ENCODE measurements at places on chromosomes 2 and 18.

DNA sequence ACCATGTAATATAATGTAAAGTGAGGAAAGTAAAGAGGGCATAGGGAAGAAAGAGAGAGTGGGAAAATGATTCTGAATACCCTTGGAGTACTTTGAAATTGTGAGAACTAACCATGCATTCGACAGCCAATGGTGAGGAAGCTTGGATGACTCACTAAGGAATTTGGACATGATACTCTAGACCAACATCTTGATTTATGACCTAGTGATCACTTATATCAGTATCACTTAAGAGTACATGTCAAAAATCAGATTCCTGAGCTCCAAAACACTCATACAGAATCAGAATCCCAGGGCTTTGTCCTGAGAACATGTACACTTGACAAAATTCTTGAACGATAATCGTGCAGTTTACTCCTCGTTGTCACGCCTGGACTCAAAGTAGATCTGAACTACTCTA, 1899.8 kb upstream of the PIK3C3 start:
- no peak for DNase-seq

DNA sequence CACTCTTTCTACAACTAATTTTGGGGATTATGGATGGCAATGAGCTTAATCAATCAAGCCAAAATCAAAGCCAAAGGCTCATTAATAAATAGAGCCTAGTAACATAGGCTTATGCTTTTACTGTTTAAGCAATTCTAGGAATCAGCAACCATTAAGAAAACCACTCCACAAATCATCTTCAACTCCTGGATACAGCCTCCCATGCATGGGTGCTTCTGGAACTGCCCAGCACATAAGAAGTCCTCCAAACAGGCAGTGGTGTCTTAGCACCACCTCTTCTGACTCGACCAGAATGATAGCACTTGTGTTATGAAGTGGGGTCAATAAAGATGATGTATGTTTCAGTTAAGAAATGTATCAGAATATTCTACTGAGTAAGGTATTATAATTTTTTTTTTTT, 104.4 kb upstream of the SERPINE2 start:
- DNase-seq: no peak

GRCh38 chr2:203583701-203584100, 48.6 kb upstream of the RAPH1 start:
- DNase-seq: no peak

GRCh38 chr2:28469304-28469703, 26.6 kb upstream of the PLB1 start:
- DNase-seq: no peak

GRCh38 chr18:22563164-22563583, 145.5 kb upstream of the CTAGE1 start:
- DNase-seq: no peak

- DNase-seq: no peak
Observed at GRCh38 chr18:56659111-56659510, 8.0 kb downstream of the WDR7 start.

DNA sequence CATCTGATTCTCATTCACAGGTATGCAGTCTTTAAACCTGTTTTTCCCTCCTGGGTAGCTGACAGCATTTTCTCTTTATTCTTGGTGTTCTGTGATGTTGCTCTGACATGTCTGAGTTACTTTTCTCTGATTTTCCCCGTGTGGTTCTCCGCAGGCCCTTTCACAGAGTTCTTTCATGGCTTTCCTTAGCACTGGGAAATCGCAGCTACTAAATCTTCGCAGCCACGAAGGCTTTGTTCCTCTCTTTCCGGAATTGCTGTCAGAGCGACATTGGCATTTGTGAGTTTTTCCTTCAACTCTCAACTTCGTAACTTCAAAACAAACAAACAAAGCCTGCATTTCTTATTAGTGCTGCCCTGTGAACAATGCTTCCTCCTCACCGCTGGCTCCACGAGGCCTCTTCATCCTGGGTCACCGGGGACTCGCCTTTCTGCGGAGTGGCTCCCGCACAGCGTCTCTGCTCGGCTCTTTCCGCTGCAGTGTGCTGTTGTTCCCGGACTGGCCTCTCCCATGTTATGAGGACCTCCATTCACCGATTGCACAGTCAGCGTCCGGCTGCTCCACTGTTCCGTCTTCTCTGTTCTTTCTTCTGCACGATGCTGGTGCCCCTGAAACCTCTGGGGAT, 16.1 kb downstream of the COLEC11 start:
- no peak for DNase-seq

DNA sequence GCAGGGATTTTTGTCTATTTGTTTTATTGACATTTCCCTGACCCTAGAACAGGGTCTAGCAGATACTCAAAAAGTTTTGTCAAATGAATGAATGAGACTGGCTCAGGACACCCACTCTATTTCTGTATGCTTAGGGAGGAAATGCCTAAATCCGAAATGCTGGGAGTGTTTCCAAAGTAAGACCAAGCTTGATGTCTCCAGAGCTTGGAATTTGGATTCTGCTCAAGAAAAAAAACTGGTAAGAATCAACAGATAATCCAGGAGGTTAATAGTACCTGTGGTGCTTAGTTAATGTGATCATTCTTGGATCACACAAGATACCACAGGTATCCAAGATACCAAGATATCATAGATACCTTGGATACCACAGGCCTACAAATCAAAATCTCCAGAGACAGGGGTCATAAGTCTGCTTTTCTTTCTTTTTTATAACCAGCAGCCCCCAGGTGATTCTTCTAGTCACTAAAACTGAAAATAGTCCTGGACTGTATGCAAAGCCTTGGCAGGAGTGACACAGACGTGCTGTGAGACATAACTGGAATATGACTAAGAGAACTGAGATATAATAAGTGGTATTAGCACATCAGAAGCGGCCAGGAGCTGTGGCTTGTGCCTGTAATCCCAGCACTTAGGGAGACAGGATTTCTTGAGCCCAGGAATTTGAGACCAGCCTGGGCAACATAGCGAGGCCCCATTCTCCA, 39.9 kb upstream of the SP3 start:
- DNase-seq: no peak

DNA sequence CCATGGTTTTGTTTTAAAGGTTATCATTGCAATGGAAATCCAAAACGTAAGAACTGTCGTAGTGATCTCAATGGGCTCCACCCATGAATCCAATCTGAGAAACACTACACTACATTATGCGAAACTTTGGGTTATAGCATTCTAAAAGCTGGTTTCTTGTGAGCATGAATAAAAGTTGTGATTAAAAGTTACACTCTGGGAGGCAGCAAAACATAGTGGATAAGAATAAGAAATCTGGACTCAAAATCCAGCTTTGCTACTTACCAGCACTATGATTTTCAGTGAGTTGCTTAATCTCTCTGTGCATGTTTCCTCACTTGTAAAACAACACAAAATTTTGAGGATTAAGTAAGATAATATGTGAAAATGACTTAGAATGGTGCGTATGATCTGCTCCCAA, 25.7 kb upstream of the THOC1 start:
- no peak for DNase-seq

DNA sequence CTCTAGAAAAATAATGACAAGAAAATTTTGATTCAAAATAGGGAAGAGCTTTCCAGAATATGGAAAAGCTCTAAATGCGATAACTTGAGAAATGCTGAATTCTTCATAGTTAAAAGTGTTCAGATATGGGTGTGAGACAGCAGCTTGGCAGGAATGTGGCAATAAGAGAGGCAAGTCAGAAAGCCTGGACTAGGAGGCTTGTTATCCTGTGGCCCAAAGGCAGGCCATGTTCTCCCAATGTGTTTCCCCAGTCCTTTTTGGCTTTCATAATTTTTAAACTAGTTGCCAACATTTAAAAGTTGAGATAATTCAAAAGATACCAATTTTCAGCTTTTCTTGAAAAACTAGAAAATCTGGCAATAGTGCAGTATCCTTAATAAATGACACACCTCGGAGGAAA, 366.3 kb upstream of the FANCL start:
- no peak for DNase-seq

- DNase-seq: no peak
Observed at GRCh38 chr18:62457877-62458276, 64.9 kb upstream of the ZCCHC2 start.

DNA sequence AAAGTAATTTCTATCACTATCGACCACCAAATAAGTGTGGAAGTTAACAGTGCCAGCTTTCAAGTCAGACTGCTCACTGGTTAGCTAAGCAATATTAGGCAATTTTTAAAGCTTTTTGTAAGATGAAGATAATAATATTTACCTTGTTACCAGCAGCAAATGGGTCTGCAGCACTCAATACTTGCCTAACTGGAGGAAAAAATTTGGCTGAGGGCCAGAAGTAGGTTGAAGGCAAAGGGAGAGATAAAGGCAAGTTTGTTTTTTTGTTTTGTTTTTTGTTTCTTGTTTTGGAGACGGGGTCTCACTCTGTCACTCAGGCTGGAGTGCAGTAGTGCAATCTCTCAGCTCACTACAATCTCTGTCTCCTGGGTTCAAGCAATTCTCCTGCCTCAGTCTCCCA, 675.9 kb downstream of the DPP10 start:
- DNase-seq: no peak

- no peak for DNase-seq
Observed at GRCh38 chr2:55239656-55240222, 7.3 kb downstream of the RPS27A start.

DNA sequence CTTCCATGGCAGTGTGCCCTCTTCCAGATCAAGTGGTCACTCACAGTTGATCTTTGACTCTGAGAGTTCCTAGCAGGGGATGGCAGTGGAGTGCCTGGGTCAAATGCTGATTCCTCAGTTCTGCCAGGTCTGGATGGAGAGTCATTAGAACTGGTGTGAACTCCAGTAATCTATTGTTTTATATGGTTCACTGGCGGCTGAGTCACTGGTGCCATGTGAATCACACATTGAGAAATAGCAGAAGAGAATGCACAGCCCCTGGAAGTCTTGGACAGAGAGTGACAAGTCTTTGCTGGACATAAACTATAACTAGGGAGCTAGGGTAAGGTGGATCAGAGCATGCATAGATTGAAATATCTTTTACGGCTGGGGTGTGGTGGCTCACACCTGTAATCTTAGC, 86.9 kb downstream of the EIF2AK3 start:
- DNase-seq: no peak

- DNase-seq: no peak
Observed at GRCh38 chr2:65915273-65915672, 482.9 kb upstream of the SPRED2 start.

DNA sequence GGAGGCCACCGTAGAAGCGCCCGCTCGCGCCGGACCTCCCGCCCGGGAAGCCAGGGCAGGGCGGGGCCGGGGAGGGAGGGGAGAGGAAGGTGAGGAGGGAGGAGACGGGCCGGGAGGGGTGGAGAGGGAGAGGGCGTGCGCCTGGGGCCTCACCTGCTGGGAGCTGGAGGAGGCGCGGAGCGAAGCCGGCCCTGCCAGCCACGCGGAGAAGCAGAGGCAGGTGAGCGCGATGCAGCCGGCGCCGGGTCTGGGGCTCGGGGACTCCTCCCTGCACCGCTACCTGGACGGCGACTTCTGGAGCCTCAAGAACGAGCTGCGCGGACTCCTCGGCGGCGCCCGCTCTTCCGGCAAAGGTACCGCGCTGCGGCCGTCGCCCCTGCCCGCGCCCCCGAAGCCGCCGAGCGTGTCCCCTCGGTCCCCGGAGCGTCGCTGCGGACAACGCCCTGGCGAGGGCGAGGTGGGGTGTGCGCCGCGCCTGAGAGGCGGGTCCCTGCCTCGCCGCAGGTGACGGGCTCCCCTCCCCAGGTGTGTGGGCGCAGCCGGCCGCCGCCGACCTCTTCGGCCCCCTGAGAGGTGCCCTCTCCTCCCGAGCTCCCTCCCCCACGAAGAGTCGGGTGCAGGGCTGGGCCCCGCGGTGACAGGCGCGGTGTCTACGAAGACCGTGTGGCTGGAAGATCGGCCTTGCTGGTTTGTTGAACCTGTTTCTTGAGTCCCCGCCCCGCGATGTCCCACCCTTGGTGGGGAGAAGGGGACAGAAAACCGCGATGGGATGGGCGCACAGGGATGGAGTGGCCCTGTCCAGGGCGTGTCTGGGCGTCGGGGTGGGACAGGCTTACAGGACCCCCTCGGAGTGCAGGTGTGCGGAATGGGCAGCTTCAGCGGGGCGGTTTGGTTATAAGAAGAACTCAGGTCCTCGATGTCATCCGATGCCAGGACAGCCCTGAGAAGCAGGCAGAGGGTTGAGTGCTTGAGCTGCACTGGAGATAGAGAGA, at the start of gene ACOXL:
ACOXL (plus strand) TSS at position 152 of the 992 bp plus-strand sequence. CDS start 35,817 bp downstream, outside the sequence.
- DNase-seq: peak; percentile 27

GRCh38 chr2:232436381-232437194, 19.4 kb upstream of the ALPI start:
- DNase-seq: no peak

GRCh38 chr2:217672472-217672871, 330.3 kb downstream of the TNS1 start:
- DNase-seq: no peak

GRCh38 chr2:38037757-38038621, 38.0 kb downstream of the CYP1B1 start:
- no peak for DNase-seq

DNA sequence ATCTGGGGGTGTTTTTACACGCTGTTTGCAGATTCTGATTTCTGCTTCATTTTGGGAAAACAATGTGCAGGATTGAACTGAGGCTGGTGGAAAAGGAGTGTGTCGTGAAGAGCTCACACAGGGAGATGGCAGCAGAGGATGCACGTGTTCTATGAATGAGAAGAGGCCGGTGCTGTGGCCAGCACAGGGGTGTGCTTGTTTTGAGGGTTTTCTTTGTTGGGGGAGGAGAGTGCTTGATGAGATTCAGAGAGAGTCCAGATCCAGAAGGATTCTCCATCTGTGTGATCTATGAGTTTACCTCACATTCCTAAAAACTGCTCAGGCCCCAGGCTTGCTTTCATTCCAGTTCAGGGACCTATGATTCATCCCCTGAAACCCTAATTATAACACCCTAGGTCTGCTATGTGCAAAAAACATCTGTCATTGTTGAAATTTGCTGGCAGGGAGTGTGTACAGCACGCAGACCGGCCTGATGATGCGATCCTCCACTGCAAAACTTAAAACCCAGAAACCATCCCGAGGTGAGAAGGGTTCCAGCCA, 12.1 kb downstream of the TGFA start:
- no peak for DNase-seq

DNA sequence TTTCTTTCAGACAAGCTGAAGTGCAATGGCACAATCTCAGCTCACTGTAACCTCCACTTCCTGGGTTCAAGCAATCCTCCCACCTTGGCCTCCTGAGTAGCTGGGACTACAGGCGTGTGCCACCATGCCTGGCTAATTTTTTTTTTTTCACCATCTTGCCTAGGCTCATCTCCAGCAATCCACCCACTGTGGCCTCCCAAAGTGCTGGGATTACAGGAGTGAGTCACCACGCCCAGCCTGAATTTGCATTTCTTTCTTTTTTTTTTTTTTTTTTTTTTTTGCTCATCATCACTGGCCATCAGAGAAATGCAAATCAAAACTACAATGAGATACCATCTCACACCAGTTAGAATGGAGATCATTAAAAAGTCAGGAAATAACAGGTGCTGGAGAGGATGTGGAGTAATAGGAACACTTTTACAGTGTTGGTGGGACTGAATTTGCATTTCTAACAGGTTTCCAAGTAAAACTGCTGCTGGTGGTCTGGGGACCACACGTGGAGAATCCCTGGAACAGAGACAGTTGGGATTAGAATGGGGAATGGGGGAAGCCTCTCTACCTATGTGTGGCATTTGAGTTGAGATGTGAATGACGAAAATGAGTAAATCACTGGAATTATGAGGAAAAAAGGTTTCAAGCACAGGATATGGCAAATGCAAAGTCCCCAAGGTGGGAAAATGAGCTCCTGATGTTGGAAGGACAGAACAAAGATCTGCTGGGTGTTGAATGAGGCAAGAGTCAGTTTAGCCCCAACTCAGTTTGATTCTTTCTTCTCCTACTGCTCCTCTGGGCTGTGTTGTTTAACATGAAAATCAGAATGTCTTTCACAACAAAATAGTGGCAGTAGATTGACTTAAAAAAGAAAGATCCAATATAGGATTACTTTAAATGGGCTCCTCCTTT, 88.8 kb upstream of the MAP4K4 start:
- no peak for DNase-seq

Data from CD4-positive, alpha-beta T cell (primary cell).